NCI-H2171 (cell line): ENCODE measurements at places on chromosomes 3 and 15.

- DNase-seq: no peak
Measured at GRCh38 chr3:69671082-69671952, 67.9 kb upstream of the MITF start.

DNA sequence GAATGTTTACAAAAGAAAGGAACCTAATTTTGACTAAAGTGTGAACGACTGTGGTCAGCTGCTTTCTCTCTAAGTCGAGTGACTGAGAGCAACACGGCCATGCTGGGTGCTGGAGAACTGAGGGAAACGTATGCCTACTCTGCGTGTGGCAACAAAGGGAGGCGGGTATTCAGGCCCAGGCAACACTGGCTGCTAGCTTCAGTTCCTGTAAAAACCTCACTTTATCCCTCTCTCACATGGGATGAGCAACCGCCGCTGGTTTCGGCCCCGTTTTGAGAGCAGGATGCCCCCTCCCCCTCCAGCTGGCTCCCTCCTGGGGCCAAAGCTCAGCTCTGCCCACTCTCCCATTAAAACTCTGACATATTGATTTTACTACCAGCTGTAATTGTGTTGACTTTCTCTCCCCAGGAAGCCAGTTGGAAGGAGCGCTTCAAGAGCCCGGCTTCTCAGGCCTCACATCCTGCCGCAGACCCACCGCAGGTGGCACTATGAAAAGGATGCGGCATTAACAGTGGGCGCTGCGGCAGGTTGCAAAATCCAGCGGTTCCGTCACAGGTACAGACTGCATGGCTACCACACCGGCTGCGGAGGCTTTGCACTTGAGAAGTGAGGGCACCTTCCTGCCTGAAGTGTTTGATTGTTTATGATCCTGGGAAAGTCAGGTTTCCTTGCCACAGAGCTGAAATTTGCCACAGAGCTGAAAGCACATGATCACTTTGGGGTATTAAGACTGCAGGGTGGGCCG lies 12.7 kb downstream of the PLXND1 start:
- DNase-seq: peak; percentile 62

DNA sequence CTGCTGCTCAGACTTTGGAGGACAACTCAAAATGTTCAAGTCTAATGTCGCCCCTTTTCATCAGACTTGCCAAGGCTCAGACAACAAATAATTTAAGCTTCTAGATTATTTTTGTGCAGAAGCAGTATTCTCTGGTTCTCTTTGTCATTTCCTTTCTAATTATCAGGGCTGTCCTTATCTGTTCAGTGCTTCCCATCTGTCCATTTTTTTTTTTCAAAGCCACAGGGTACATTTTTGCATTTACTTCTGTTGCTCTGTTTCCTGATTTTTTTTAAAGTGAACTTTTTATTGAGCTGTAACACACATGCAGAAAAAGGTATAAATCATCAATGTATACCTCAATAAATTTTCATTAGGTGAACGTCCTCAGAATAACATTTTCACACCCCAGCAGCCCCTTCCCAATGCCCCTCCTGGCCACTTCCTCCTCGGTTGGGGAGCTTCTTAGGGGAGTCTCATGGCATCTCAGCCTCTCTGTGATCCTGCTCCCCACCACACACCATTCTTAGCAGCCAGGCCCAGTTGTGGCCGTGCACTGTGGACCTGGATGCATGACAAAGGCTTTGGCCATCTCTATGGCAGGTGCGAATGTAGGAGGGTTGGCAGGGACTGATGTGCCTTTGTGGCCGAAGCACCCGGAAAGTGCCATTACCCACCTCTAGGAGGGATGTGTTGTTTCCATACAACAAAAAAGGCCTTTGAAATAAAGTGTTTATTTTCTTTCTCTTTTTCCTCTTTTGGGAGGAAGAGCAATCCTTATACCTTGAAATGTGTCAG lies 303.5 kb upstream of the LRRFIP2 start:
- no peak for DNase-seq

GRCh38 chr15:73794443-73795133 lies 41.4 kb upstream of the INSYN1 start:
- DNase-seq: no peak

GRCh38 chr3:196662711-196663571 lies 23.4 kb downstream of the NRROS start:
- no peak for DNase-seq

DNA sequence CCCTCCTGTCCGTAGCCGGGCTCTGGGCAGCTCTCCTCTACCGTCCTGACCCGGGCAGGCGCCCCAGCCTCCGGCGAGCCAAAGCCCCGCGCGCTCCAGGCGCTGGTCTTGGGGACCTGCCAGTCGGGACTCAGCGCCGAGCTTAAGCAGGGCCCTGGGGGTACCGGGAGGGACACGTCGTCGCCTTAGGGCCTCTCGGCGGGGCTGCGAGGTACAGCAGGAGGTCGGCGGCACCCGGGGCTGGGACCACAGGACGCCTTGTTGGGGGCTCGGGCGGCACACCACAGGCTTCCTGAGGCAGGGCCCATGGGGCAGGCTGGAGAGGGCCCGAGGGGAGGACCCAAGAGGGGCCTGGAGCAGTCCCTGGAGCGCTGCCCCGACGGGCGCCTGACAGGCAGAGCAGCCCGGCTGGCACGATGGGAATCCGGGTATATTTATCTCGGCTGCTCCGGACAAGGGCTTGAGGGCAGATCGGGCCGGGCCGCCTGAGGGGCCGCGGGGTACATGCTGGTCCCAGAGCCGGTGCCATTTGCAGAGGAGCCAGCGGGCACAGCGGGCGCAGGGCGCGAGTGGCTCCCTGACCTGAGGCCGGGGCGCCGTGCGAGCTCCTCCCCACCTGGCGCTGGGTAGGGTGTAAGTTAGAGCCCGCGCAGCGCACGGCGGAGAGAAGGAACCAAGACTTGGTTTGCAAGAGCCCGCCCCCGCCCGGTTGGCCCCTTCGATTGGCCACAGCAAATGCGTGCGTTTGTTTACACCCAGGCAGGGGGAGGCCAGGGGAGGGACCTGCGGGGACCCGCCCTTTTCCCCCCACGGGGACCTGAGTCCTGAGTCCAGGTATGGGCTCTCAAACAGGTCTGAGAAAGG lies 574 bp downstream of the SLC38A3 start:
- no peak for DNase-seq

DNA sequence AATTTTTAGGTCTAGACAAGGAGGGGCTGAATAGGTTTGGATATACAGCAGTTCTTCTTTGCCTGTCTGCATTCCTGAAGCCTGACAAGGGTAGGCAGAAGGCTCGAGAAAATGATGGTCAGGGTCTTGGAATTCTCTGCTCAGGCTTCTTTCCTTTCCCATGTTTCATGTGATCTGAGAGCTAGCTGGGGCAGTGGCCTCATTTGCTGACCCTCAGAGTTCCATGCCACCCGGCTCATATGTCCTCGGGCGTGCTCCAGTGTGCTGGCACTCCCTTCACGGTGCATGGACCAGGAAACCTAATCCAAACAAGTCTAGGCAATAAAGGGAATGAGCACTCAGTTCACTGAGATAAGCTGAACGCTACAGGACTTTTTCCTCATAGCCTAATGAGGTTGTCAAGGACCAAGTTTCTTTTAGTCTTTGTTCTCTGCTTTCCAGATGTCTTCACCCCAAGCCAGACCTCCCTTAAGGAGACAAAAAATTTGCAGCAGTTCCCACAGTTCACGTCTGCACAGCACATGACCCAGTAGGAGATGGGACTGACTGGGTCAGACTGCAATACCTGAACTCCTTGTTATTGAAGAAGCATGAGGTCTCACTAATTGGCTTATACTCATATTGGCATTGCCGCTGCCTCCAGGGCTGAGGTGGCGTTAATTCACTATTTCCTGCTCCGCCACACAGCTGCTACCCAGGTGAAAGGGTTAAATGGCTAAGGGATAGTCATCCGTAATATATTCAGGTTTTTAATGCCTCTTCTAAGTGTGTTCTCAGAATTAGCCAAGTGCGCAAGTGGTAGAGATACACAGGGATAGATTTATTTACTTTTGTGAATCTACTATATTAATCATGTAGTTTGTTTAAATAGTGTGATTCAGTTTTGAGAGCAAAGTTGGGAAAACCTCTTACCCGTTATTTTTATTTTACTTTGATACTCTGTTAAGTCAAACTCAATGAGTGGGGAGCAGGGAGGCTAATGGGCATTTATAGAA lies 15.3 kb upstream of the RTP4 start:
- DNase-seq: no peak

- no peak for DNase-seq
Measured at GRCh38 chr15:25710184-25710583, 152.9 kb downstream of the ATP10A start.

DNA sequence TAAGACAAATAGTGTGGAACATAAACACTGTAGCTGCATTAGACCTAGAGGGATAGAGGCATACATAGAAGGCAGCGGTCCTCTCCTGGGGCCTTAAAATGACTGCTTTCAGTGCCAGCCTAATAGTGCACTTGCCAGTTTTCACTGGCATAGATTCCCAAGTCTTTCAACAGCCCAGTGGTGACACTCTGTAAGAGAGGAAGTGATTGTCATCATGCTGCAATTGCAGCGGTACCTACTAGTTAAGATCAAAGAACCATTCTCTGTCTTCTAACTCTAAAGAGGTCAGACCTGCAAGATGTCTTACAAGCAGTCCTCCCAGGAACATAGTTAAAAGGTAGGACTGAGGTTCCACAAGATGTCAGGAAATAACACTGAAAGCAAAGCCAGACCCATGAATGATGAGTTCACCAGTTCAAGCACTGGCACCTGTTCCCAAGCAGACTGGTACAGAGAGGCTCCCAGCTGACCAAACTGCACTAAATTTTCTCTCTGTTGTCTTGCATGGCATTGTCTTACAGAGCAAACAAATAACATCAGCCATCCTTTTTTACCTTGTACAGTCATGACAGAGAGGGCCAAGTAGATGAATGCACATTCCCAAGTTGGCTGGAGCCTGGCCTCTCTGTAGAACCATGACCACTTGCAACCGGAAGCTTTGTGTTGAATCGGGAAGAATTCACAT lies 100.5 kb upstream of the SKOR1 start:
- no peak for DNase-seq

GRCh38 chr3:116579840-116580239 lies 129.7 kb upstream of the TUSC7 start:
- no peak for DNase-seq

- DNase-seq: no peak
Measured at GRCh38 chr15:29194866-29195265, 74.8 kb downstream of the NSMCE3 start.

- DNase-seq: no peak
Measured at GRCh38 chr3:81863756-81864155, 102.3 kb upstream of the GBE1 start.

GRCh38 chr3:76724706-76725105 lies 315.2 kb upstream of the ROBO2 start:
- DNase-seq: no peak

- DNase-seq: no peak
Measured at GRCh38 chr3:20739814-20740213, 553.8 kb upstream of the SGO1 start.

DNA sequence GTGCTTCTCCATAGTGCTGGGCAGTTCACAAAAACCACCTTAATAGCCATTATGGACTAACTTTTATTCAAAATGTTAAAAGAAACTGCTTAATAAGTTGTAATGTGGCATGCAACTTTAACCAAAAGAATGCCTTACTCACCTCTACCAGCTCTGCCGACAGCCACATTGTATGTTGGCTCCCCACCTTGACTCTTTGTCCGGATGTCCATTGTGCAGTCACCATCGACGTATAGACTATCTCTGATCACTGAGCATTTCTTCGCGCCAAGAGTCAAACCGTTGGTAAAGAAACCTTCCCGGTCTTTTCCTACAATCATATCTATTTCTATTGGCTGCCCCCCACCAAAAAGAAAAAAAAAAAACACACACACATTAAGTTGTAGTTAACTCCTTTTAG lies 2.5 kb downstream of the PFN2 start:
- no peak for DNase-seq

DNA sequence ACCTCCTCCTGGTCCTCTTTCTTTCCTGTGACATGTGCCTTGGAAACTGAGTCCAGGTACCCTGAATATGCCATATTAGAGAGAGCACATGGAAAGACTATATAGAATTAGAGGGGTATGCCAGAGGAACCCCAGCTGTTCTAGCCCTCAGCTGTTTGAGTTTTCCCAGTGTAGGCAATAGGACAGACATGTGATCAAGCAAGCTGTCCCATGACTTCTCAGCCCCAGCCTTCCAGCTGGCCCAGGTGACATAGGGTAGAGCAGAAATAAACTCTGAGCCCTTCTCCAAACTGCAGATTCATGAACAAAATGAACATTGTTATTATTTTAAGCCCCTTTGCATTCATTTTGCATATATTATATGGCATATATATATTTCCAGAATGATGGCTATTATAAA lies 118.7 kb downstream of the PPM1L start:
- no peak for DNase-seq

DNA sequence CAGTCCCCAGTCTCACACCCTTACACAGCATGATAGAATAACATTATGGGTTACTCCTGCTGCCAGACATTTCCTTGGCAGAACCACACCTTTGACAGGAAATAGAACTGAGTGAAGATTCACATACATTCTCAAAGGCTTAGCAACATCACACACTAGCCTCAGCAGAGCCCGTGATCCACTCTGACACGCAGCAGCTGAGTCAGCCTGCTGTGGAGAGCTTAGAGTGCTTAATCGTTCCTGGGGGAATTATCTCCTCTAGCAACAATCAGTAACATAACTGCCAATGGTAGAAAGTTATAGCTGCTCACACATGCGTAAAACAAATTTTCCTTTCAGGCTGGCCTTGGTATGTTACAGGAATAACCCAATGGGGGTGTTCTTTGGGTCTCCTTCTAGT lies 382.1 kb downstream of the GAP43 start:
- peak; percentile 84 for DNase-seq

- no peak for DNase-seq
Measured at GRCh38 chr3:151434151-151434890, 26.5 kb downstream of the IGSF10 start.

GRCh38 chr3:38980938-38981337 lies 70.8 kb downstream of the SCN11A start:
- no peak for DNase-seq

DNA sequence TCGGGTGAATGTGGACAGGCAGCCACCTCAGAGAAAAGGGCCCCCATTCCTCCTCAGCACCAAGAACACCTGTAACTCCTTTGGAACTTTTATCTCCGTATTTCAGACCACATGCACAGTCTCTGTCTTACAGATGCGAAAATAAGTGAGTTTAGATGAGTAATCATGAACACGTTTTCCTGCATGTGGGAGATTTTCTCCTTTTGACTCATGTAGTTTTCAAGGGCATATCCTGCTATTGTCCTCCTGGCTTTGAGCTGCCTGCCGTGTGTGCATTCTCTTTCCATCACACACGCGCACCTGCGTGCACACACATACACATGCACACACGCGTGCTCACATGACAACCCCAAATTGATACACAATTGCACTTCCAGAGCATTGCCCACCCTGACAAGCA lies 239.2 kb downstream of the GABRG3 start:
- no peak for DNase-seq

DNA sequence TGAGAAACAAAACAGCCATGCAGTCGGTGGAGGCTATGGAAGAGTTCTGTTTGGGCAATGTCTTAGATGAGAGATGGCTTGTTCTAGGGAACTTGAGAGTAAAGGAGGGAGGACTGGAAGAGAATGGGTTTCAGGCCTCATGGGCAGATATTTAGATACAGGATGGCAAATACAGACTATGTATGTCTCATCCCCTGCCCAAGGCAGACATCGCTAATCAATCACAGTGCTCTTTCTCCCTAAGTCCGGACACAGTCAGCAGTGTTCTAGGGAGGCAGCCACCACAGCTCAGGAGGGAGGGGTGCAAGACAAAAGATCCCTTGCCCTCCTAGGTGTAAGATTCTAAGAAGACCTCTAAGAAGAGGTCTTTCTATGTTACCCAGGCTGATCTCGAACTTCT lies 159.3 kb upstream of the TLE3 start:
- DNase-seq: no peak

GRCh38 chr3:196440041-196440537 lies 7.9 kb upstream of the UBXN7 start:
- DNase-seq: no peak

GRCh38 chr15:89034305-89034704 lies 54.0 kb upstream of the ABHD2 start:
- no peak for DNase-seq
